ENCODE measurements at places on chromosomes 4 and X.

DNA sequence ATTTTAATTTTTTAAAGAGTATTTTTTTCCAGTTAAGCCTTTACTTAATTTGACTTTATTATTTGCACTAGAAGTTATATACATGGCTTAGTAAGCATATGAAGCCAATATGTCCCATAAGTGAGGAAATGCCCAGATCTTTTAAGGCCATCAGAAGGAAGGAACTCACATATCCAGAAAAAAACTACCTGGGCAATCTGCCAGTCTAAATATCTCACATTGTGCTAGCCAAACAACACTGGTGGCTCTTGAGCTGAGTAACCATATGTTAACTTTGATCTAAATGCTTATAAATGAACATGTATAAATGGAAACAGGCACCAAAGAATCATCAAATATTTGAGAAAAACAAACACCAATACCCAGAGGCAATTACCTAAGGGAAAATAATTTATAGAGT lies 138.6 kb upstream of the APOOL start:
- no peak for DNase-seq

- no peak for DNase-seq
Measured at GRCh38 chrX:130186651-130187050, 14.9 kb downstream of the RAB33A start.

DNA sequence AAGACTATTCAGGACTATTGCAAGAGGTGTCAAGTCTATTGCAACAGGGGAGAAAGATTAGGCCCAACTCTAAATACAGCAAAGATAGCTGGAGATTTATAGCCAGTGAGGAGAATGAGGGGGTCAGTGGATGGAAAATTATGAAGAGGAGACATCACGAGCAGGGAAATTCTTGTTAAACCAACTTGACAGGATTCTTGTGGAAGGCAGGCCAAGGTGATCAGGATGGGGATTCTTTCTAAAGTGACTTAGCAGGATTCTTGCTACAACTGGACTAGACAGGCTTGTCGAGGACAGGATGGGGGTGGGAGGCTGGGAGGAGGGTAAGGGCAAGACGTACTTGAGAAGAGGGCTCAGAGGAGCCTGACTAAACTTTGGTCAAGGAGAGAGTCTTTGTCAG lies 89.0 kb downstream of the PHEX start:
- no peak for DNase-seq

- no peak for DNase-seq
Measured at GRCh38 chr4:40718586-40718985, 31.2 kb upstream of the NSUN7 start.

DNA sequence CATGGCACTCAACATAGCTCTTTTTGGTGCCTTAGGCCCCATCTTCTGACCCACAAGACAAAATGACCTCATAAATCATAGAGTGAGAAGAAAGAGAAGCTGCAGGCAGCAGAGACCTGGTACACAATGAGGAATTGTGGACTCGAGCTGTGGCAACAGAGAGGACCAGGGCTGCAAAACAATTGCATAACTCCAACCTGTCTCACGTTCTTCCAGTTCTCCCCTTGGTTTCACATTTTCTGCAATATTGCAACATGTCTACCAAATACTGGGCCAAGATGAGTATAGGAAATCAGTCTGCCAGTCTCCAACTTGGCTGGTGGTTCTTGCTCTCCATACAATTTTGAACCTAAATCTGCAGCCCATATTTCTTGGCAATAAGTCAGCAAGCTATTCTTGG lies 105.3 kb downstream of the KDR start:
- DNase-seq = no peak

DNA sequence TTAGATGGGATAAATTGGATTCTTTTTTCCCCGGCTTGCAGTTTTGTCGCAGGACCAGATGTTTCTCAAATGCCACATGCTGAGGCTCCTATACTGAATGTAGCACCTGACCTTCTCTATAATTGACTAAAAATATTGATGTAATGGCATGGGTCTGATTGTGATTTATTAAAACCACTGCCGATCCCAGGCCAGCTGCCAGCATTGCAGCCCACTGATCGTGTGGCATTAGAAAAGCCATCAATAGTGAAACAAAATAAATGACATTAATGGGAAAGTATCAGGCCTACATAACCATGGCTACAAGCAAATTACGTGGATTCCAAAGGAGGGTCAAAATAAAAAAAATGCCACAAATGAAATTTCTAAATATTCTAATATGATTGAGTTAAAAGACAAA lies 98.7 kb downstream of the MAB21L2 start:
- DNase-seq = no peak

DNA sequence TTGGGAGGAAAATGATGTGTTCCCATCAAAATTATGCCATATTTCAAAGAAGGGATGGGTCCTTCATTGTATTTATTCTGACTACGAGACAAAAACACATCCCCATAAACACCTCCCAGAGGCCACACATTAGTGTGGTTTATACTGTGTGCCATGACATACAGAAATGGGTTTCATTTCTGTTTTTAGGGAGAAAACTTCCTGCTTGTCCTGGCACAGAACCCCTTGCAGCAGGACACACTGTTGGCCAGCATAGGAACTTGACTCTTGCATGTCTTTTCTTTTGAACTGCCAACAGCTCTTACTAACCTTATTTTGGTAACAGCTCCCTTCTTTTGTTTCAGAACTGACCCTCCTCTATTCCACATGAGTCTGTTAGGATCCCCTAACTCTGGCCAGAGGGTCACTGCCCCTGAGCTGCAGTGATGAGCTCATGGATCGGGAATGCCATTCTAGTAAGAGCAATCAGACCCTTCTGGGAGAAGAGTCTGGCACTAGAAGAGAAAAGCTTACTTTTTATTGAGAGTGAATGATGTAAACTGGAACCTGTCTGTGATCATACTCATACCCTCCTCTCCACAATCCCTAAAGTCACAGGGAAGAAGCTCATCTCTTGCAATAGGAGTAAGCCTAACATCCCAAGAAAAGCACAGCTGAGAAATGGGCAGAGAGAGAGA lies 86.4 kb downstream of the SMIM20 start:
- no peak for DNase-seq

DNA sequence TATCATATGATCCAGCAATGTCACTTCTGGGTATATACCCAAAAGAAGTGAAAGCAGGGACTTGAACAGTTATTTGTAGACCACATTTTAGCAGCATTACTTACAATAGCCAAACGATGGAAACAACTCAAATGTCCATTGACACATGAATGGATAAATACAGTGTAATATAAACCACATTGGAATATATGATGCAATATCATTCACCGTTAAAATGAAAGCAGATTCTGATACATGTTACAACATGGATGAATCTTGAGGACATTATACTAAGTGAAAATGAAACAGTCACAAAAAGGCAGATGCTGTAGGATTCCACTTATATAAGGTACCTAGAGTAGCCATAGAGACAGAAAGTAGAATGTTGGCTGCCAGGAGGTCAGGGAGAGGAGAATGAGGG lies 130.5 kb upstream of the SMAD1 start:
- DNase-seq = no peak

- DNase-seq = no peak
Measured at GRCh38 chr4:169309326-169309967, 38.7 kb upstream of the SH3RF1 start.
